ENCODE measurements at places on chromosomes 4 and X. TPM values are rescaled to one million over a fixed set of nuclear protein-coding genes. Genes with fewer than 3 reads are reported as not detected.

The PPEF2 gene
- total RNA-seq: not detected

The HERC5 gene
- 2.0 TPM for total RNA-seq

The APLN gene
- 4.5 TPM for total RNA-seq

The CFI gene
- 8.3 TPM for total RNA-seq

The ASB9 gene
- 0.45 TPM for total RNA-seq

The ARHGEF9 gene
- total RNA-seq: 40.2 TPM

- no peak for DNase-seq
Observed at GRCh38 chr4:142356118-142356759, 489.9 kb downstream of the INPP4B start.

DNA sequence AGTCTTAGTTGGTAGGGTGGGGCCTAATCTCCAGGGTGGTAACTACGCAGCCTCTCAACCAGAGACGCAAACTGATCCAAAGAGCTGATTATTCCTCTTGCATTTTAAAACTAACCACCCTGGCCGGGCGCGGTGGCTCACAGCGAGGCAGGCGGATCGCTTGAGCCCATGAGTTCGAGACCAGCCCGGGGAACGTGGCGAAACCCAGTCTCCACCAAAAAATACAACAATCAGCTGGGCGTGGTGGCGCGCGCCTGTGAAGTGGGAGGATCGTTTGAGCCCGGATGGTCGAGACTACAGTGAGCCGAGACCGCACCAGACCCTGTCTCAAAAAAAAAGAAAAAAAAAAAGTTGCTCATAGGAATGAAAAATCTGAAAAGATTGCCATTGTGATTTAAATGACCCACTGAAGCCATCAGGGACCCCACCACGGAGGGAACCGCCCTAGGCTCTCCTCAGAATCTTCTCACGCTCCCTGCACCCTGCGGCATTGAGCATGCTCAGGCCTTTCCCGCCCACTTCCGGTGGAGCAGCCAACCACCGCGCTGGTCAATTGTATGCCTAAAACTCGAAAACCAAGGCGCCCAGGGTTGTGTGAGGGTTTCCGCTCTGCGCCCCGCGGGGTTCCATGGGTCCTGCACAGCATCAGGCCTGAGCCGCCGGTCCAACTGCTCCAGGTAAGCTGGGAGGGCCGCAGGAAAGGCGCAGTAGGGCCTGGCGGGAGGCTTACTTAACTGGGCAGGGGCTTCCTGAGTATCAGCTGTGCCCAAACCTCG is at the start of gene TRIM60:
Gene TRIM60 (plus strand): TSS at position 564 of the 776 bp plus-strand sequence. CDS start 8,074 bp downstream, outside the sequence.
- no peak for DNase-seq

GRCh38 chrX:115261148-115261547 is 27.3 kb upstream of the LRCH2 start:
- no peak for DNase-seq

GRCh38 chr4:88597970-88598660 is 5.8 kb downstream of the HERC3 start:
- DNase-seq: no peak

DNA sequence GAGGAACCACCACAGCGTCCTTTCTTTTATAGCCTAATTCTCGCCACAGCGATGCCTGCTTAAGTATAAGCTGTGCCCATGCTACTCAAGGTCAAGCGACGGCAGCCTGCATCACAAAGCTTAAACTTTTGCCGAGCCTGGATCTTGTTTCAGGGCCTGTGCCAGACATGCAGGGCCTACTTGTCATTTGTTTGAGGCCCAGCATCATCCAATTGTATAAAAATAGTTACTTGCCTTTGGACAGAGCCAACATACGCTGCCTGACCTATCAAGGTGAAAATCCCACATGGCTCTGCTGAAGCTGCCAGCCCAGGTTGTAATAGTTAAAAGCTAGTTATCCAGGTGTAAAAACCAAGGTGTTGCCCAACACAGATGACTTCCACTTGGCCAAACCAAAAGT is 107.1 kb downstream of the TMEM131L start:
- DNase-seq: peak; percentile 67

GRCh38 chrX:12007881-12008280 is 130.4 kb upstream of the FRMPD4 start:
- DNase-seq: no peak

DNA sequence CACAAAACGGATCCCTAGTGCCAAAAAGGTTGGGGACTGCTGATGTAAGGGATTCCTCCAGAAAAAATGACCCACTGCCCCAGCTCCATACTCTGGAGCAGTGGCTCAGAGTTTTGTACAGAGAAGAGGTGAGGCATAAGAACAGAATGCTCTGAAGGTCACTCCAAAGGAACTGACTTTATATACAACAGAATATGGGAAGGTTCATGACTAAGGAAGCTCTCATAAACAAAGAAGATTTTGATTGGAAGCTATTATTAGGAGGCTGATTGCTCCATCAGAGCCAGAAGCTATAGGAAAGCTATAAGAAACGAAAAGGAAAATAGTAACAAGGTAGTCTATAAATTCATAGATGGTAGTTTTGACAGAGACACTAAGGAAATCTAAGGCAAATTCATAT is 203.1 kb downstream of the SLC7A11 start:
- no peak for DNase-seq

DNA sequence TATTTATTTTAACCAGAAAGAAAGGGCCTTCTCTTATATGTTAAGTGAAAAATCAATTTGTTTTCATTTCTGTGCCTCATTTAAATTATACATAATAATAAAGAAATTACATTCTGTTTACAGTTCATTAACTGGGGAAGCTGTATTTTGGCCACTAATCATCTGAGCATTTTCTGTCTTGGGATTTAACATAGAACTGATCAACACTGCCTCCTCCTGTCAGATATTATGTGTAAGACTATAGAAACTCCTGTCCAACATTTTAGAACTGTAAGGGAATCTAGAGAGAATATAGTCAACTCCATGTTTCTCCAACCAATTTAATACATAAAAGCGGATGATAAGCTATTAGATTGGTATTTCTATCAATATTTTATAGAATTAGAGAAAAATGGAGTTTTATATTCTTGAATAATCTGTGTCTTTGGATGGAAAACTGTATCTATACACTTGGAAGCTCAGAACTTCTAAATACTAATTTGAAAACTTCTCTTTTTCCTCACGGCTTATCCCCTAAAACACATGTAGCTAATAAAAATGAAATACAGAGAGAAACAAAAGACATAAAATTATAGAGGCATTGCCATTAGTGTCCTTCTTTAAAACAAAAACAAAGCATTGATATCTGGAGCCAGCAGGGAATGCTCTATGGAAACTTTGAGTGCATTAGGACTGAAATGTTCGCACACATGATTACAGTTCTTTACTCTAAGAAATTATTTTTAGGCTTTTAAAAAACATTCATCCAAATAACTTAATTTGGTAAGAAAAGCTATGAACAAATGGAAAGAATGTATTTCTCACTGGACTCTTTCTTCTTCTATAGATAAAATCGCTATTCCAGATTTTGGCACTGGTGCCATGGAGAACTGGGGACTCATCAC is 33.1 kb downstream of the ENPEP start:
- no peak for DNase-seq

GRCh38 chr4:120871173-120871572 is 51.4 kb downstream of the PRDM5 start:
- DNase-seq: no peak

GRCh38 chrX:67288156-67288555 is 255.7 kb upstream of the AR start:
- no peak for DNase-seq

GRCh38 chr4:99402765-99403164 is 32.4 kb downstream of the ADH7 start:
- no peak for DNase-seq

GRCh38 chr4:167724941-167725340 is 367.4 kb upstream of the ANXA10 start:
- no peak for DNase-seq

GRCh38 chr4:3176367-3177229 is 72.4 kb upstream of the MSANTD1 start:
- DNase-seq: no peak

DNA sequence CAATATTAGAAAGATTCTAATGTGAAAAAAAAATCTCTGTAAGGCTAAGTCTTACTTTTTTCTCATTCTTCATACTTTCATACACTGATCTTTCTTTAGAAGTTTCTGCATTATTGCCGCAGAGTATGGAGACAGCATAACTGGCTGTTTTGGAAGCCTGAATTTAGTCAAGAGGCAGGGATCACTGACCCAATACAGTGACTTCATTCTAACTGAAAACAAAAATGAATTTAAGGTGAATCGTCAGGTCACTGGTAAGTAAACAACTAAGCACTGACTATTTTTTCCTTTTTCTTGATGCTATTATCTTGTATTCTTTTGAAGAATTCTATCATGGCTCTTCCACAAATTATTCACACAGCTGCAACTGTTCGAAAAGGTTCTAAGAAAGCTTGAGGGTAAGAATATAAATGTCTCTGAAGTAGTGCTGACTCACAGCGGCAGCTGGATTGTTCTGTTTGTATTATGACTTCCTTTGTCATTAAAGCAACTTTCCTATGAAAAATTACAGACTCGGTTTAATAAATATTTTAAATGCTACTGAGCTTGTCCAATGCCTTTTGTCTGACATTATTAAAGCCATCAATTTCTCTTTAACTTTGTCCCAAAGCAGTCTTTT is 609.3 kb downstream of the FSTL5 start:
- no peak for DNase-seq

Measured in heart left ventricle (tissue), 16 donors.